ENCODE measurements at places on chromosomes 12 and 14.

DNA sequence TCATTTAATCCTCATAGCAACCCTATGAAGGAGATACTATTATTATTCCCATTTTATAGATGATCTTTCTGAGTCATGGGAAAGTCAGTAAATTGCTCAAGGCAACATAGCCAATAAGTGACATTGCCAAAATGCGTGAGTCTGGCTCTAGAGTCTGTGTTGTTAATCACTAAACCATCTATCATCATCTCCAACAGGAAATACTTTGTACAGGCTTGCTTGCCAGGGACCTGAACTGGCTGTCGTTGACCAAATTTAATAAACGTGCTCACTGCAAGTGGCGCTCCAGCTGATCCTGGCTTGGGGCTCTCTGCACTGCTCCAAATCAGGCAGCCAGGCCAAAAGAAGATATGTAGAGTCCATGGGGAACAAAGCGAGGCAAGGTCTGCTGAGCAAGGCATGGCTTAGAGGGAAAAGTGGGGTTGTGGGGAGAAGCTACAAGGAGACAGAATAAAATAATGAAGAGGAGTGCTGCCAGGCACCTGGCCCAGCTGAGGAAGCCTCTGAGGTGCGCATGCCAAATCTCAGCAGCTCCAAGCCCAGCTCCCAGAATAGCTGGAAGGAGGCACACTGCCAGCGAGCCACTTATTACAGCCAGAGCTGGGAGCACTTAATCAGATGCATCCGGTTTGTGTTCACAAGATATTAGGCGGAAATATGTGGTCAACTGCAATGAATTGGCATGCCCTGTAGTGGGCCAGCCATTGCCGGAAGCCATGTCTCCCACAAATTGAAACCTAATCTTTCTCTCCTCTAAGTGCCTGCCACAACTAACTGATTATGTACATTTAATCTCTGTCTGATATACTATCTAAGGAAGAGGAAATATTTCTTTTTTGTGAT lies 43.3 kb upstream of the PTPRO start:
- H3K27me3 ChIP-seq, result no peaks in the 10 kb centered on the region
- H3K4me1 ChIP-seq, result peaks cover 12% of the 10 kb centered on the region
- DNase-seq, result no peak
- peak overlapping the region; percentile 92 for H3K27ac ChIP-seq

- H3K4me3 ChIP-seq, result no peak overlapping the region
- DNase-seq, result no peak
- no peak overlapping the region for H3K27ac ChIP-seq
Measured at GRCh38 chr12:49340095-49340870, 3.3 kb upstream of the C1QL4 start.

- no peak overlapping the region for H3K27ac ChIP-seq
- no peak overlapping the region for H3K4me3 ChIP-seq
- no peaks in the 10 kb centered on the region for H3K36me3 ChIP-seq
- no peak for DNase-seq
- H3K4me1 ChIP-seq, result no peaks in the 10 kb centered on the region
Measured at GRCh38 chr12:7483343-7483742, 20.2 kb downstream of the CD163 start.

- no peak for DNase-seq
- H3K27me3 ChIP-seq, result no peaks in the 10 kb centered on the region
- no peak overlapping the region for H3K4me3 ChIP-seq
- no peaks in the 10 kb centered on the region for H3K4me1 ChIP-seq
Measured at GRCh38 chr14:99321955-99322730, 50.1 kb upstream of the BCL11B start.

GRCh38 chr12:84874825-84875139 lies 37.8 kb downstream of the SLC6A15 start:
- no peaks in the 10 kb centered on the region for H3K36me3 ChIP-seq
- no peaks in the 10 kb centered on the region for H3K4me1 ChIP-seq
- H3K27ac ChIP-seq, result no peak overlapping the region
- H3K27me3 ChIP-seq, result no peaks in the 10 kb centered on the region

DNA sequence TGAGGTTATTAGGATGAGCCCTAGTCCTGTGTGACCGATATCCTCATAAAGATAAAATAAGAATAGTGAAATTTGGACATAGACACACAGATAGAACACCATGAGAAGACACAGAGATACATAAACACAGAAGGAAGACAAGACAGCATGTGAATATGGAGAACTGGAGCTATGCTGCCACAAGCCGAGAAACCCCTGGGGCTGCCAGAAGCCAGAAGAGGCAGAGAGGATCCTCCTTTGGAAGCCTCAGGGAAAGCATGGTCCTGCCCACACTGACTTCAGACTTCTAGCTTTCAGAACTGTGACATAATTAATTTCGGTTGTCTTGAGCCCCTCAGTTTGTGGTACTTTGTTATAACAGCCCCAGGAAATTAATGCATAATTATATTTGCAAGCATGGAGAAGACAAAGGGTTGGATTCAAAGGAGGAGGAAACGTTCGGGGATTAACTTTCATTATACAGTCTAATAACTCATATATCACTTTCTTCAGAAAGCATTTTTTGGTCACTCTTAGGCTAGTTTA lies 1501.8 kb upstream of the FLRT2 start:
- H3K27me3 ChIP-seq, result no peaks in the 10 kb centered on the region
- no peak overlapping the region for H3K27ac ChIP-seq
- no peak overlapping the region for H3K4me3 ChIP-seq
- H3K36me3 ChIP-seq, result no peaks in the 10 kb centered on the region

DNA sequence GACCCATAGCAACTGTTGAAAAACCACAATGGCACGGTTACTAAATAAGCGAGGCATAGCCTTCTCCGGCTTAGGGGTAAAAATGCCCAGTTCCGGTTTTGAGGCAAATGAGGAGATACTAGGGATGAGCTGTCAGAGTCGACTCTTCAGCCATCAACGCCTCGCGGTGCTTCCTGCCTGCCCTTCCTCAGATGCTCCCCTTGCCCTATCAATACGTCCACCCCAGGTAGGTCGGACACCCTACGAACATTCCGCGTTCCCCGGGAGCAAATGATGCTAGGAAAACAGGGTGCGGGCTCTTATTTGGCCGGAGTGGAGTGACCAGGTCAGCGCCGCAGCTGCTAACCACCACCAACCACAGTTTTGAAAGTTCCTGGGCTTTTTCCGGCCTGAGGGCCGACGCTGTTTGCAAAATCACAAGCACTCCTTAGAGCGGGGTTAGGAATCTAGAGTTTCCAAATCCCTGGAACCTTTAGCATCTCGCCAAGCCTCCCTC lies 1.2 kb downstream of the SRSF9 start:
- H3K36me3 ChIP-seq, result peaks cover 22% of the 10 kb centered on the region
- H3K27ac ChIP-seq, result peak overlapping the region; percentile 94
- H3K27me3 ChIP-seq, result no peaks in the 10 kb centered on the region
- no peak for DNase-seq

DNA sequence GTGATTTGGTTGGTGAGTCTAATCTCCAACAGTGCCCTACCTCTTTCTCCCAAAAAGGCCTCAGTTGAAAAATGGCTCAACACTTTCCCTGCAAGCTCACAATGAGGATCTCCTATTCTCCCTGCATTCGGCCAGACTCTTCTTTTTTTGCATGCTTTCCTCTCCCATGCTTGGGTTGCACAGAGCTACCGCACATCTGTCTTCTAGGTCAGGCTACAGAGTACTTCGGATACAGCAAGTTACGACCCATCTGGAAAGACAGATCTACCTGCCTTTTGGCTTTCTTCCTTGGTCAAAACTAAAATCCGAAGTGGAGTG lies 305 bp upstream of the SLC16A7 start:
- H3K27ac ChIP-seq, result peak overlapping the region; percentile 99
- no peaks in the 10 kb centered on the region for H3K4me1 ChIP-seq
- no peak for DNase-seq
- peak overlapping the region; percentile 82 for H3K4me3 ChIP-seq

DNA sequence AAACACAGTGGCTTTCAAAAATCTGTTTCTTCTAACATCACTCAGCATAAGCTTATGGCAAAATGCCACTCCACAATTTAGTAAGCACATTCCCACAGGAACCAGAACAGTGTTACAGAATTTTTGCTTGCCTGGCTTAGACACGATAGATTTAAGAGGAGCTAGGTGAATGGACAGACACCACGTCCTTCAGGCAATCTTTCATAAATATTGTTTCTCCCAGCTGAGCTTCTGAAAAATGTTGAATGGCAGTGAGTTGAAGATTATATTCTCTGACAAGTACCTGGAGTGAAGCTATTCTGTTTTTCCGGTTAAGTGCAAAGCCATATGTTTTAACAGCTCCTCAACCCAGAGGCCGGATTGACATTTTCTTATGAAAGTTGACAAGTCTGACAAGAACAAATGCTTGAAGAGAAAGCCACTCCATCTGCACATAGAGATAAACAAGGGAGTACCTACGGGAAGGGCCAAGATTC lies 102.0 kb downstream of the FSCB start:
- H3K27me3 ChIP-seq, result no peaks in the 10 kb centered on the region
- H3K27ac ChIP-seq, result no peak overlapping the region
- no peaks in the 10 kb centered on the region for H3K4me1 ChIP-seq
- DNase-seq, result no peak
- H3K4me3 ChIP-seq, result no peak overlapping the region

DNA sequence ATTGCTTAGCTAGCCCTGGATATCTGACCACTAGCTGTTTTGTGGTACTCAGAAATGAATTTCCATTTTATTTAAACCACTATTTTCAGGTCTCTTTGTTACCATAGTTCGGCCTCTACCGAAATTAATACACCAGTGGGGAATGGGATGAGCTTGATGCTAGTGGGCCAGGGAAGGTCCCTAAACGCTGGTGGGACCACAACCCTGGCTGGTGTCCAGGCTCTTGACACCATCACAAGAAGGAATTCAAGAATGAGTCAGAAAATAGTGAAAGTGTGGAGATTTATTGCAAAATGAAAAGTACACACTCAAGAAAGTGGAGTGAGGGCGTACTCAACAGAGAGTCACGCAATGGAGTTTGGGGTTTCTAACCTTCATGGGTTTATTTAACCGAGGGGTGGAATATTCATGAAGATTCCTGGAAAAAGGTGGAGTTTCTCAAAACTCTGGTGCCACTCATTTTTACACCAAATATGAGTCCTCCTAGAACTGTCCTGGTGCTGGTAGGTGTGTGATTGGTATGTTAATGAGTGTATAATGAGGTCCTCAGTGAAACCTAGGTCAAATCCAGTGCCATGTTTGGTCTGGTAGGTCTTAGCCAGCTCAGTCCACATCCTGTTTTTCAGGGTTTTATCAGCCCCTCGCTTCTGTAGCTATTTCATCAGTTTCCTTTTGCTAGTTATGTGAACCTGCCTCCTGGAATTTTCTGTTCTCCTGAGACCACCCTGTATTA lies 38.9 kb upstream of the LRP6 start:
- no peak for DNase-seq
- H3K4me1 ChIP-seq, result no peaks in the 10 kb centered on the region
- H3K27me3 ChIP-seq, result no peaks in the 10 kb centered on the region
- no peak overlapping the region for H3K27ac ChIP-seq
